CD8-positive, alpha-beta memory T cell (primary cell): ENCODE measurements at places on chromosomes 1 and 21. TPM values are rescaled to one million over a fixed set of nuclear protein-coding genes. Genes with fewer than 3 reads are reported as not detected.

CLCA2 gene
- total RNA-seq: not detected

TTC22 gene
- total RNA-seq: 2.8 TPM

SLAMF9 gene
- not detected for total RNA-seq

MASP2 gene
- total RNA-seq: 0.18 TPM

DNA sequence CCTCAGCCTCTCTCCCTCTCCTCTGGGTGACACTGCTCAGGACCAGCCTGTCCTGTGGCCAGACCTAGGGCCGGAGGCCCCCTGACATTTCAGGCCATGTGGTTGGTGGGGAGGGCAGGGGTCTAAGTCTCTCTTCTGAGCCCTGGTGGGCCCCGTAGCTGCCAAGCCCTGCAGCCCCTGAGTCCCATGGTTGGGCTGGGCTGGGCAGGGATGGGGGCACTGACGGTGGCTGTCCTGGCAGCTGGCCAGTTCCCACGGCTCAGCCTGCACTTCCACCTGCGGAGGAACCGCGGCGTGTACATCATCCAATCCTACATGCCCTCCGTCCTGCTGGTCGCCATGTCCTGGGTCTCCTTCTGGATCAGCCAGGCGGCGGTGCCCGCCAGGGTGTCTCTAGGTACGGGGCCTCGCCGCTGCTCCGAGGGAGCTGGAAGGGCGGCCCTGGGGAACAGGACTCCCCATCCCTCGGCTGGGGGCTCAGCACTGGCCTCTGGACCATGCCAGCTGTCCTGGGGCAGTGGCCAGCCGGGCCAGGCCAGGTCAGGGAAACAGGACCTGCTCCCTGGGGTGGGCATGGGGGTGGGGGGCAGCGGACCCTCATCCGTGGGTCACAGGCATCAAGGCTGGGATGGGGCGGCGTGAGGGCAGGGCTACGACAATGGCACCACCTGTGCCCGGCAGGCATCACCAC lies 9.9 kb downstream of the GABRD start:
- H3K4me1 ChIP-seq: peaks cover 5% of the 10 kb centered on the region
- H3K27ac ChIP-seq: no peak overlapping the region
- H3K36me3 ChIP-seq: no peaks in the 10 kb centered on the region
- peaks cover 5% of the 10 kb centered on the region for H3K27me3 ChIP-seq
- no peak for DNase-seq

DNA sequence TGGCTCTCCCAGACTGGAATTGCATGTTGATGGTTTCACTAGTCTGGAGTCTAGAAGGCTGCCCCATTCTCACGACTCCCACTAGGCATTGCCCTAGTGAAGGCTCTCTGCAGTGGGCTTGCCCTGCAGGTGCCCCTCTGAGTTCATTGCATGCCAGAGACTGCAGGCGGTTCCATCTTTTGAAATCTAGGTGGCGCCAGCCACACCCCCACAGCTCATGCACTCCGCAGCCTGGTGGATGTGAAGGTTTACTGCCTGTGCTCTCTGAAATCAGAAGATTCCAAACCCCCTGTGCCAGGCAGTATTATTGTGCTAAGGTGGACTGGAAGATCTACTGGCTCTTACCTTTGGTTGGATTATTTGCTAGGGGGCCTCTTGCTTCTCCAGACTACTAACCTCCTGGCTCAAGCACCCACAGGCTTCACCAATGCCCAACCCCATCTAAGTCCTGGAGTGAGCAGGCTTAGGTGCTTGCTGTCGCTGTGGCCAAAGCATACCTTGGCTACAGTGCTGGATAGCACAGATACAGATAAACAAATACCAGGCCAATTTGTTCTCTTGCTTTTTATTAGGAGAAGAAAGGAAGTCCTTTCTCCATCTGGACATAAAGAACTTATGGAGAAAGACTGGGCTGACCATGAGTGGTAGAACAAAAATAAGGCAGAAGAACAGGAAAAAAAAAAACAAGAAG lies 83.5 kb upstream of the SIM2 start:
- no peaks in the 10 kb centered on the region for H3K4me1 ChIP-seq
- H3K27me3 ChIP-seq: no peaks in the 10 kb centered on the region
- no peak overlapping the region for H3K4me3 ChIP-seq
- DNase-seq: no peak

DNA sequence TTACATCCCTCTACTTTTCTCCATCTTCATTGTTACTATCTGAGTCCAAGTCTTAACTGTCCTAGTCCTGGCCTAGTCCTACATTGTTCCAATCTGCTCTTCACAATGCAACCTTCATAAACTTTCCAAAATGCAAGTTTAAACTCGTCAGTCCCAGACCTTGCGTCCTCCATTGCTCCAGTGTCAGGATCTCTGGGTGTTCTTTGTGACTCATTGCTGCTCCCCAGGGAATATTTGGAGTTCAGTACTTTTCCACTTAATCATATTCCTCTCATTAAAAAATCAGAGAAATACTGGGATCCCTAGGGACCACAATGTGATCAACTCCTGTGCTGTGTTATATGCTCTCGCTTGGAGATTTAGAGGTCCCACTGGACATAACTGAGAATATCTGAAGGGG lies 18.0 kb upstream of the KPRP start:
- H3K27me3 ChIP-seq: no peaks in the 10 kb centered on the region
- no peaks in the 10 kb centered on the region for H3K4me1 ChIP-seq
- H3K4me3 ChIP-seq: no peak overlapping the region
- no peaks in the 10 kb centered on the region for H3K36me3 ChIP-seq
- no peak overlapping the region for H3K27ac ChIP-seq
- no peak for DNase-seq

FAM43B gene
- not detected for total RNA-seq

C1orf141 gene
- not detected for total RNA-seq

GRCh38 chr1:34086561-34086960 lies 78.5 kb downstream of the CSMD2 start:
- no peaks in the 10 kb centered on the region for H3K4me1 ChIP-seq
- no peaks in the 10 kb centered on the region for H3K27me3 ChIP-seq
- no peak for DNase-seq
